ENCODE measurements at places on chromosomes 11 and 22.

DNA sequence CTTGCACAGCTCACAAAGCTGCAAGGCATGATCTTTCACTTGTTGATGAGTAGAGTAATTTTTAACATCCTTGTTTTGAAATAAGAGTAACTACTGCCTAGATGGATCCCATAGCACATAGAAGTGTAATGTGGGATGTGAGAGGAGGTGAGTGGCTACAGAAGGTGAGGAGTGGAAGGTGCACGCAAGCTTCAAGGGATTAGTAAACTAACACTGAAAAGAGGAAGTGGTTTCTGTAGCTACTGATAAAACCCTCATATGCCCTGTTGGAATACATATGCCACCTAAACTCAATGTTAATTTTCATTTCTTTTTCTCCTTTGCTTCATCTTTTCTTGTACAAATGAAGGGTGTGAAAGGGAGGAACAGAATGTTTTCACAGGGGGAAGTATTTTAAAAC is 22.0 kb upstream of the CTSC start:
- no peak for DNase-seq

DNA sequence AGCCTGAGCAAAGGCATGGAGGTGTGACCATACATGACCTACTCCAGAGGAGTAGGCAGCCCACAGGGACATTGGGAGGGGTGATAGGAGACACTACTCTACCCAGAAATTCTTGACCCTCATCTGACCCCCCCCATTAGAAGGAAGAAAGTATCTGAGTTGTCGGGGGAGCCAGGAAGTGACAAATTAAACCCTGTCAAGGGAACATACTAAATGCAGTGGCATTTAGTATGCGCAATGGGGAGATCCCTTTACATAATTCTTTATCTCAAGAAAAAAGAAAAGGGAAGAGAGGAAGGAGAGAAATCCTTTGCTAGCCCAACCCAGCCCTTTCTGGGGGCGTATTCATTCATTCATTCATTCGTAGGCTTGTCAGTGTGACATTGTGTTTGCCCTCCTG is 58.8 kb downstream of the NAV2 start:
- DNase-seq = no peak

GRCh38 chr11:17250561-17251350 is 25.8 kb upstream of the NUCB2 start:
- no peak for DNase-seq

GRCh38 chr11:12200991-12201985 is 90.9 kb downstream of the MICAL2 start:
- DNase-seq = peak; percentile 94

- DNase-seq = no peak
Measured at GRCh38 chr11:26158251-26158650, 173.7 kb upstream of the ANO3 start.

GRCh38 chr11:32374261-32374711 is 61.1 kb downstream of the WT1 start:
- DNase-seq = peak; percentile 52

DNA sequence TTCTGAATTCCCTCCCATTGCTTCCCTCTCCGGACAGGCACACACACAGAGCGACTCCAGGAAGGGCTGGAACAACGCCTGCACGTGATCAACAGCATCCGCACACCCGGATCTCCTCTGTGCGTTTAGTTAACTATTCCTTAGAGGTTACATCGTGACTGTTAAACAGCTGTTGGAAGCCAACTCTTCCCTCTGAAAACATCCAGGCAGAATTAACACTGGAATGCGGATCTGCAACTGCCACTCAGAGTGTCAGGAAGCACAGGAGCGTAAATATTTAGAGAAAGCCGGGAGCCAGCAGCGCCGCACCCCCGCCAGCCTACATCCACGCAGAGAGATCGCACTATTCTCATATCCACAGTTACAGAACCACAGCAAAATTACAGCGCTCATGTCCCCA is 46.2 kb downstream of the SHANK2 start:
- peak; percentile 91 for DNase-seq

Measured in mesenchymal stem cell (in vitro differentiated cells and primary cell).